Foreskin keratinocyte (primary cell): ENCODE measurements at places on chromosomes 11 and 22. TPM values are rescaled to one million over a fixed set of nuclear protein-coding genes. Genes with fewer than 3 reads are reported as not detected.

DNA sequence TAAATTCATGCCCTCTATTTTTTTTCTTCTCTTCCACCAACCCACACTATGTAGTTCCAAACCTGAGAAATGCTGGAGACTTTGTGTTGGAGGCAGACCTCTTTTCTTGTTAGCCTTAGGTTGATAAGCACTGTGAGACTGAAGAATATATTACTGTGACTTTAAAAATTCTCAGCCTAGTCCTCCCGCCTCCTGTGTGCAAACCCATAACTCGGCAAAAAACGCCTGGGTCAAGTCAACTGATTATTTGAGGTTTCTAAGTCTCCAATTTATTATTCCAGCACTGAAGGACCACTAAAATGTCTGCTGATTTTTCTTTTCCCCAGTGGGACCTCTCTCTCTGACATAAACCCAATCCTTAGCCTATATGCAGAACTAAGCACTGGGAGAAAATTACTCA, 1946.0 kb upstream of the RAG2 start:
- no peak for DNase-seq

- DNase-seq: peak; percentile 89
These were observed 59.2 kb upstream of the ATXN10 start for GRCh38 chr22:45612451-45612901.

DNA sequence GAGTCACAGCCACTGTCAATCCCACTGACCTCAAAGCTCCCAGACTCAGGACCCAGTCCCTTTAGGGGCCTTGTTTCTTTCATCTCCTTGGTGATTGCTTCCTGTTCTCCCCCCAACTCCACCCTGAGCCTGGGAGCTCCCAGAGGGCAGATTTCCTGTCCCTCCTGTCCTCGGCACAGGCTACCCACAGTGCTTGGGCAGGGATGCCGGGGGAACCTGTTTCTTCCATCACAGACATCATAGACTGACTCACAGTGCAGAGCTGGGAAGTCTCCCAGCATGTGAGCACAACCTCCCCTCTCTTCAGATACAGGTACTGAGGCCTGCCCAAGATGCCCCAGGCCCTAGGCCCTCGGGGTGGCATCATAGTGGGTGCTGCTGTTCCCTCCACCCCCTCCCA, 16.6 kb downstream of the TRIM29 start:
- DNase-seq: peak; percentile 89

DNA sequence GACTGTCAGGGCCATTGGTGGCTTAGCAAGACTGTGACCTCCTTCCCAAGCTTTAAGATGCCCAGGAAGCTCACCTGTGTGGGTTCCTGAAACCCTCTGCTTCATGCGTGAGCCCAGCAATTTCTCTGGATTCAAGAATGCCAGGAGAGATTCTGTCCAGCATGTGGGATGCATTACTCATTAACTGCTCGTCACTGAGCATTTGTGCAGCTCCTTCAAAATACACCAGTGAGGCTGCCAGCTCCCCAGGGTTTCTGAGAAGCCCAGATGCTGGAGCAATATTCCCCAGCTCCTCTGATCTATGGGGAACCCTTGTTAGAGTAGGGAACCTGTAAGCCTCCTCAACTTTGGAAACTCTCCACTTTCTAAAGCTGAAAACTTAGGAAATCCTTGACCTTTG, 126.5 kb downstream of the CHST1 start:
- no peak for DNase-seq

DNA sequence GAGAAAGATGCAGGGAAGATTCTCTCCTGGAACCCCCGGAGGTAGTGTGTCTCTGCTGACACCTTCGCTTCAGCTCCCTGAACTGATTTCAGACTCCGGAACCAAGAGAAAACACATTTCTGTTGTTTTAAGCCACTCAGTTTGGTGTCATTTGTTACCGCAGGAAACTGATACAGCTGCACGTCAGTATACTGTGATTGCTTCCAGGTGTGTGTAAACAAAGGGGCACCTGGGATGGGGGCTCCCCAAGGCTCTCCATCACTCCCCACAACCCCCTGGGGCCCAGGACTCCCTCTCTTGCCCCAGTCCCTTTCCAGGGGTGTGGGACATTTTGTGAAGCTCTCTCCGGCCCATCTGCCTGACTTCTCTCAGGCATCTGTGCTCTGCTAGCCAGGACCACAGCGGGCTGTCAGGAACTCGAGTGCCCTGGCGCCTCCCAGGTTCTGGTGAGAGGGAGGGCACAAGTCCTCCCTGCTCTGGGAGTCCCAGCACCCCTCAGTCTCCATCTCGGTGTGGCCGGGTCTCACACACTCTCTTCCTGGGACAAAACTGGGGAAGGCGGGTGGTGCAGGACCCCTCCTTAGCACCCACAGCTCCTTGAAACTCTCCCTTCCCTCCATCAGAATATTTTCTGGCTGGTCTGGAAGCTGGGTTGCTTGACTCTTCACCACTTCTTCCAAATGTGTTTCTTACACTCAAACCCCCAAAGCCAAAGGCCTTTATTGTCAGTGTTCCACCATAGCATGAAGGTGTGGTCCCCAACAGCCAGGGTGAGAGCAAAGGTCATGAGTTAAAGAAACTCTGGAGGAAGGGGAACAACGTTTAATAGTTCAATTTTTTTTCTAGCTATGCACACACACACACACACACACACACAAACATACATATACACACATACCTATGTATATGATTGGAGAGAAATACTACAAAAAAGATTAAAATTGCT, 35.0 kb upstream of the TSKU start:
- DNase-seq: no peak

DNA sequence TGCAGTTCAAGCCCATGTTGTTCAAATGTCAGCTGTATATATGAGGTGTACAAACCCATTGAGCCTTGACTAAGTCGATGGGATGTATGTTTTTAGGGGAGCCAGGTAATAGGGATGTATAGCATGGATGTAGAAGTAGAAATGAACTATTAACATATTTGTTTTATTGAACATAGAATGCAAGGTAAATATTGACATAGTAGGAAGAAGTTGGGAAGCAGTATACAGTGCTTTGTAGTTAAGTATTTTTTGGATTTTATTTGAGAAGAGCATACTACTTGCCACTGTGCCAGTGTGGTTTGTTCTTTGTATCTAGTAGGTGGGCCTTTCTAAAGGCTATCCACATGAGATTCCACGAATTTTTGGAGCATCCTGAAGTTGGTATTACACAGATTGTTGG, 20.8 kb upstream of the NAT10 start:
- DNase-seq: no peak

Gene LARGE2
- total RNA-seq: 42.6 and 48.1 TPM in 2 replicates

Gene CRYBB3
- total RNA-seq: not detected in 2 replicates
